ENCODE measurements at places on chromosomes 16 and 17.

DNA sequence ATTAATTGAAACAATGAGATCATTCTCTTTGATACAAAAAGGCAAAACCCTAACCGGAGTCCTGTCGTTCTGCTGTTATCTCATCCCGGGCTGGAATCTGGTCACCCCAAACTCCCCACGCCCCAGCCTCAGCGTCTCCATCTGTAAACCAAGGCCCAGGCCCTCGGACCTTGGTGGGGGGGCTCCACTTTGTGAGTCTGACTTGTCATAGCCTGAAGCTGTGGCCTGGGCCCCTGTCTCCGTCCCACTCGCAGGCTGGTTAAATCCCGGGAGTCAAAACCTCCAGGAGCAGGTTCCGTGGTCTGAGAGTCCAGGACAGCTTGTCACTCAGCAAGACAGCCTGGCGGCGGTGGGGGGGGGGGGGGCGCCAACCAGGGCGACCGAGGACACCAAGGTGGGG is 50.0 kb downstream of the SLC7A5 start:
- no peak for DNase-seq

DNA sequence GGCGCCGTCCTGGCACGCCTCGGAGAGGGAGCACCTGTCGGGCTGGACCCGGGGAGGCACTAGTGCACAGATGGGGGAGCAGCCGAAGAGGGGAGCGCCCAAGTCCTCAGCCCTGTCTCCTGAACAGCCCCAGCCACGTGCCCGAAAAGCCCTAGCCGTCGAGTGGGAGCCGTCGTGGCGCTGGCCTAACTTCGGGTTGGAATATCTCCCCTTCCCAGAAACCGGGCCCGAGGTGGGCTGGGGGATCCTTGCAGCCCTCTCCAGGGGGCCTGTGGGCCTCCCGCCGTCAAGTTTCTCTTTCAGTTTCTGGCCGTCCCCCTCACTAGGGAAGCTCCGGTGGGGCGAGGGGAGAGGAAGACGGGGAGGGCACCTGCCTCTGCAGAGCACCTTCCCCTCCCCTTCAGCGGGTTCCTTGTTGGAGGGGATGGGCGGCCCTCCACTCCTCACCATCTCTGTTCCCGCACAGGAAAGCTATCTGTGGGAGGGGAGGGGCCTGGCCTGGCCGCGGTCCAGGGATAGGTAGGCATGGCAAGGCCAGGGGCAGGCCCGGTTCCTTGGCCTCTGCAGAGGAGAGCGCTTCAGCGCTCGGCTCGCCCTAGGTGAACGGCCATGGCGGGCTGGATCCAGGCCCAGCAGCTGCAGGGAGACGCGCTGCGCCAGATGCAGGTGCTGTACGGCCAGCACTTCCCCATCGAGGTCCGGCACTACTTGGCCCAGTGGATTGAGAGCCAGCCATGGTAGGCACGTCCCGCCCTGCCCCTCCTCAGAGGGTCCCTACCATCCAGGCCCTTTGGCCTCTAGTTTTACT is 709 bp downstream of the STAT5A start:
- DNase-seq: peak; percentile 77

DNA sequence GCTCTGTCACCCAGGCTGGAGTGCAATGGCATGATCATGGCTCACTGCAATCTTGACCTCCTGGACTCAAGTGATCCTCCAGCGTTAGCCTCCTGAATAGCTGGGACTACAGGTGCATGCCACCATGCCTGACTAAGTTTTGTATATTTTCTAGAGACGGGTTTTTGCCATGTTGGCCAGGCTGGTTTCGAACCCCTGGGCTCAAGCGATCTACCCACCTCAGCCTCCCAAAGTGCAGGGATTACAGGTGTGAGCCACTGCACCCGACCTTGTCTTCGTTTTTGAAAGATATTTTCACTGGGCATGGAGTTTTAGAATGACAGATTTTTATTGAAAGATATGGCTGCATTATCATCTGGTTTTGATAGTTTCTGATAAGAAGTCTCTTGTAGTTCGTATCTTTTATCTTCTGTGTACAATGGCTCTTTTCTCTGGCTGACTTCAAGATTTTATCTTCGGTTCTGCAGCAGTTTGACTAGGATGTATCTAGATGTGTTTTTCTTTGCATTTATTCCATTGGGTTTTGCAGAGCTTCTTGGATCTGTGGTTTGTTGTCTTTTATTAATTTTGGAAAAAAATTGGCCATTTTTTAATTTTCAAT is 14.6 kb downstream of the ADGRG5 start:
- DNase-seq: no peak

GRCh38 chr17:72128039-72128438 is 7.2 kb downstream of the SOX9 start:
- no peak for DNase-seq

DNA sequence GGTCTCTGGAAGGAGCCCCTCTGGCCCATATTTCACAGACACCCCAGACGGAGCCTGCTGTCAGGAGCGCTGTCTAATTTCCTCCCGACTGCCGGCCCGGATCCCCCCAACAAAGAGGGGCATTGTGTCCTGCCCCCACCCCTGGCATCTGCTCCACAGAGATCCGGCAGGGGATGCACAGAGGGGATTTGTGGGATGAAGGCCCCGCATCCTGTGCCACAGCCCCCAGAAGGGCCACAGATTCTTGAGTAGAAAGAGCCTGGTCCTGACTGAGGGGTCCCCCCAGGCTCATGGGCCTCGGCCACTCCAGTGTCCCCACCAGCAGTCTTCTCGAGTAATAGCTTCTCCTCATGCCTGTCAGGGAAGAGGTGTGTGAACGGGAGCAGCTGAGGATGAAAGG is 29.5 kb downstream of the MEOX1 start:
- no peak for DNase-seq

- no peak for DNase-seq
Observed at GRCh38 chr17:27346228-27346899, 52.5 kb downstream of the WSB1 start.

GRCh38 chr17:79073706-79074088 is 927 bp upstream of the ENGASE start:
- DNase-seq: no peak

DNA sequence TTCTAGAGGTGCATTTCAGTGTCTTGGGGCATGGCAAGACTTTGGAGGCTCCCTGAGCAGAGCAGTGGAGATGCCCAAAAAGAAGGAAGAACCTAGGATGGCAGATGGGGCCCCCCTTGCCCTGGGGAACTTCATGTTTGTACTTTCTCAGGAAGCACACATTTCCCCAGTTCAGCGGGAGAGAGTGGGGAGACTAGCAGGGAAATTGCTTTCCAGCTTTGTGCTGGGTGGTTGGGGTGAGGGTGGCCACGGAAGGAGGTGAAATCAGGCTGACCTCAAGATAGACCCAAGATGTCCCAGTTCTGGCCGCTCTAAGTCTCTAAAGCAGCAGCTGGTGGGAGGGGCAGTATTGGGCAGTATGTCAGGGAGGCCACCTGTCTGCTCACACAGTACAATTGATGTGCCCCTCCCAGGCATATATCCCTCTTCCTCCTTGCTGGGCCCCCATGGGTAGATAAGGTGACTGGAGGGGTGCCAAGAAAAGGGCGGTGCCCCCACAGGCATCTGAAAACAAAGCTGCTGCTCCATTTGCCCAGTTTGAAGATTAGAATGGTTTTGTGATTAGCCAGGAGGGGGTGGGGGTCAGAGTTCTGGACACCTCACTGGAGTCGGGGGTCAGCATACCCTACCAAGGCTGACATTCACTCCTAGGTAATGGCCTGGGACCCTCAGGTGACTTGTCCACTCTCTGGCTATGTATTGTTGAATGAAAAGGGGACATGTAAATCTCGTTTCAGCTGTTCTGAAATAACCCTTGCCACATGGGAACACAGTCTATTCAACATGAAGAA is 17.1 kb upstream of the NAGLU start:
- no peak for DNase-seq

- peak; percentile 90 for DNase-seq
Observed at GRCh38 chr16:15650019-15650697, at the start of gene NDE1. Gene NDE1 (plus strand): TSS chr16:15650245. CDS start chr16:15664779, 14,534 bp downstream.

GRCh38 chr17:13051915-13052314 is 34.1 kb upstream of the ELAC2 start:
- DNase-seq: no peak

DNA sequence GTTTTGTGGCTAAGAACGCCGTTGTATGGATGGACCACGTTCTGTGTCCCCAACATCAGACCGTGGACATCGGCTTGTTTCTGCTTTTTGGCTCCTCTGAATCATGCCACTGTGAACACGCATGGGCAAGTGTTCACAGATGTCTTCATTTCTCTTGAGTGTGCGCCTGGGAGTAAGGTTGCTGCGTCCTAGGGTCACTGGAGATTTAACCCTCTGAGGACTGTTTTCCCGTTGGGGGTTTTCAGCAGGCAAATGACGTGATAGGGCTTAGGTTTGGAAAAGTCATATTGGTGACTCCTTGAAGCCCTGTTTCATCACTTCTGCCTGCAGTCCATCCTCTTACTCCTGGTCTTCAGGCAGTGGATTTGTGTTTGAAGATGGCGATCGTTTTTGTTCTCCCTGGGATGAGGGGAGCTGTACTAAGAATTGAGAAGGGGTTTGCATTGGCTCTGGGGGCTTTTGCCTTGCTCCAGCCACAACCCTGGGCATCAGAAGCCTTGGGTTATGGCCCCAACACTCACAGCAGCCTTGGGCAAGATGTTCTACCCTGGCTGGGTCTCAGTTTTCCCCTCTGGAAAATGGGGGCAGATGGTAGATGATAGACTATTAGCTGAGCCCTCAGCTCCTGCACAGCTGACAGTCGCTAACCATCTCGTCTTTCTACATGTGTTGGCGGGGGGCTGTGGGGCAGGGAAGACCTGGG is 67.2 kb upstream of the CIBAR2 start:
- DNase-seq: no peak

DNA sequence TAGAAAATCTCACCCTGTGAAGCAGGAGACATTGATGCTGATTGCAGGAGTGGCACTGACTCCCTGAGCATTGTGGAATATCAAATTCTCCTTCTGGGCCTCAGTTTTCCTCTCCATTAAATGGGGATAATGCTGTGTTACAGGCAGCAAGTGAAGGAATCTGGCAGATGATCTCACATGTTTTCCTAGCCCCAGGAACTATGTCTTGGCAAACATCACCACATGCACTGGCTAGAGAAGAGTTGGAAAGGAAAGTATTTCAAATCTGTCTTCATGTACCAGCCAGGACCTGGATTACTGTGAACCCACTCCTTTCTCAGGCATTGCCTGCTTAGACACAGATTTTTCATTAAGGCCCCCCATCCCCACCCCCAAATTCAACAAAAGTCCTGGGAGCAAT is 13.6 kb upstream of the CCL8 start:
- no peak for DNase-seq

GRCh38 chr16:17497648-17498047 is 26.9 kb upstream of the XYLT1 start:
- no peak for DNase-seq

Data from activated CD4-positive, alpha-beta T cell treated with anti-CD3 and anti-CD28 coated beads, Interleukin-2, amount 50 U/mL, for 48 hours (primary cell).